NCI-H345 (cell line): ENCODE measurements at places on chromosomes 13 and 19.
A peak's percentile ranks its signal among the peaks of the same experiment; 100 is the strongest.

- no peak for DNase-seq
Observed at GRCh38 chr13:34738254-34738992, 203.6 kb upstream of the NBEA start.

DNA sequence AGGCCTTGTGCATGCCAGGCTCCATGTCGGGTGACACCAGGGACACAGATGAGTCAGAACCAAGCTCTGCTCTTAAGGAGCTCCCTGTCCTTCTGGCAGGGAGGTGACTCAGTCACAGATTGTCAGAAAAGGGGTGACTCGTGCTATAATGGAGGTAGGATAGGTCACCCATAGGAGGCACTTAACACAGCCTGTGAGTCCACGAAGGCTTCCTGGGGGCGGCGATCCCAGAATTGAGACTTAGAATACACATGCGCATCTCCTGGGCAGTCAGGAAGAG lies 19.6 kb downstream of the FUZ start:
- DNase-seq, result no peak

DNA sequence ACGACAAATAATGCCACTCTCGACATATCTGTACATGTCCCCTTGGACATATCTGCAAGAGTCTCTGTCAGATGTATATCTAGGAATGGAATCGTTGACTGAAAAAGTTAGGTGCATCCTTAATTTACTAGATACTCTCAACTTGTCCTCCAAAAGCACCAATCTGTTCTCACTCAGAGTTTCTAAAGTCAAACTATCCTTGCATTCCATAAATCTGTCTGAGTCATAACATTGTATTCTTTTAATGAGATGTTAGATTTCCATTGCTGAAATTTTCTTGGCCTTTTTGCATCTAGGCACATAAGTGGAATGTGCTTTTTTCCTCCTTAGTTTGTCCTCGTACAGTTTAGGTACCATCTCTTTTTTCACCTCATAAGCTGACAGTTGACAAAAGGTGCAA lies 139.8 kb downstream of the PTPRS start:
- DNase-seq, result no peak

DNA sequence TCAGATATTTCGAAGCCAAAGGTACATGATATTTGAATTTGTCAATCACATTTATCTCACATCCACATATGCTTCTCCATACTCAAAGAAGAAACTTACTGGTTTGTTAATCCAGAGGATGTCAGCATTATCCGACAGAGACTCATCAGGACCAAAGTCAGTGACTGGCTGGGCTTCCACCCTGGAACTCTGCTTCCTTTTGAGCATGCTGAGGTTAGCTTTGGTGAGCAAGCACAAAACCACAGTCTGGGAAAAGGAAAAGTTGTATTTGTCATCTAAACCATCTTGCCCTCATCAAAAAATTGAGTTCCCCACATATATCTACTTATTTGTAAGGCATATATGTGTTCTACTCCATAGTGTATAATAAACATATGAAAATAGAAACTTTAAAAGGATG lies 17.4 kb downstream of the NALCN start:
- DNase-seq, result no peak

GRCh38 chr13:110242615-110243014 lies 64.3 kb downstream of the COL4A1 start:
- no peak for DNase-seq

DNA sequence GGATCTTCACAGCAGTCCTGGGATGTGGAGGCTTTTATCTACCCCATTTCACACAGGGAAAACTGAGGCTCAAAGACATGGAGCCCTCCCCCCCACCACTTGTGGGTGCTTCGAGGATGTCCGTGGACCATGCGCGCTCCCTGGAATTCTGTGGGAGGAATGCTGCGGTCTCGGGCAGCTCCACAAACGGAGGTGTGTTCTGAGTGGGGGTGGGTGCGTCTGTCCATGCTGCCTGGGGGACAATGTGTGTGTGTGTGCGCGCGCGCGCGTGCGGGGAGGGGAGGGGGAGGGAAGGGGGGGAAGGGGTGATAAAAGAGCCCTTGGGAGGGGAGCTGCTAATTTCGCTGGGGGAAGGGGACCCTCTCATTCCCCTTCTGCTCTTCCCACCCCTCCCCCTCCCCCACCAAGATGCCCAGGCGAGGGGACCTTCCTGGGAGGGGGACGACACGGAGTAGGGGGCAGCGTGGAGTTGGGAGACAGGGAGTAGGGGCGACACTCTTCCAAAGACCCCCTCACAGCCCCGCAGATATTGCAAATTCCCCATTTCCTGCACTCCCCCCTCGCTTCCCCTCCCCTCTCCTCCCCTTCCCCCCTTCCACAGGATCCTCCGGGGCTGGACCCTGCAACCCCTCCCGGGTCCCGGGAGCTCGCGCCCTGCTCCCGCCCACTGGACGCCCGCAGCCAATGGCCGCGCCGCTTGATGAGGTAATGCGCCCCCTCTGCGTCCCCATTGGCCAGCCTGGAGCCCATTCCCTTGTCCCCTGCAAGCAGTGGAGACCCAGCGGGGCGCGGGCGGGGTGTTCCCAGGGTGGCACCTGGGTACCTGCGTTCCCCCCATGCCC lies 18.9 kb upstream of the ZNRF4 start:
- peak; percentile 84 for DNase-seq

DNA sequence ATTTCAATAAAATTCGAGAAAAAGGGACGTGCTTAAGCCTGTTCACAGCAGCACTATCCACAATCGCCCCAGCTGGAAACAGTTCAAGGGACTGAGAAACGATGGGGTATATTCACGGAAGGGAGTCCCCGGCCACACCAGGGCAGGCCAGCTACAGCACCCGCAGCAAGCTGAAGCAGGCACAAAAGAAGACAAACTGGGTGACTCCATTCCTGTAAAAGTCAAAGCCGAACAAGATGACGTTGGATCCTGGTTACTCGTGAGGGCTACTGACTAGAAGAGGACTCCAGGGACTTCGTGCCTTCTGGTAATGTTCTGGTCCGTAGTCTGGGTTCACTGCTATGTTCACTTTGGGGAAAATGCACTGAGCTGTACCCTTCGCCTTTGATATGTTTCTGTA lies 57.6 kb downstream of the COL4A1 start:
- DNase-seq, result no peak

- no peak for DNase-seq
Observed at GRCh38 chr13:102772042-102772425, 1.6 kb downstream of the TEX30 start.

DNA sequence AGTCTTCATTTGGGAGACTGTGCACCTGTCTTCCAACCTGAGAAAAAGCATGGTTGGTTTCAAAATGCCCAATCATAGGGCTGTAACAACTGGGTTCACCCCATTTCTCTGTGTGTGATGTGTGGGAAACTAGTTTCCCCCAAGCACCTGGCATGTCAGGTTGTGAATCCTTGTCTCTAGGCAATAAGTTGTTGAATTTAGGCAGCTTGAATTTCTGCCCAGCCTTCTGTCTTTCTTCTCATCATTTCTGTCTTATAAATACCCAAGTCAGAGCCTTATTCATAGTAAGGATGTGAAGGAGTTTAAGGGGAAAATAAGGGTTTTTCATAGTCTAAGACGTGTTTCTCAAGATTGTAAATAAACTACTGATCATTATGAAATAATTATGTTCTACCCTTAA lies 170.7 kb upstream of the RNF113B start:
- no peak for DNase-seq

GRCh38 chr19:10891405-10892086 lies 20.2 kb downstream of the CARM1 start:
- no peak for DNase-seq

GRCh38 chr19:49654581-49654980 lies 11.1 kb downstream of the IRF3 start:
- DNase-seq, result no peak

GRCh38 chr19:30762651-30763050 lies 390.5 kb downstream of the ZNF536 start:
- no peak for DNase-seq

- DNase-seq, result no peak
Observed at GRCh38 chr19:883661-884211, 9.3 kb downstream of the MED16 start.

- DNase-seq, result no peak
Observed at GRCh38 chr19:11142528-11143171, 12.9 kb downstream of the SPC24 start.

DNA sequence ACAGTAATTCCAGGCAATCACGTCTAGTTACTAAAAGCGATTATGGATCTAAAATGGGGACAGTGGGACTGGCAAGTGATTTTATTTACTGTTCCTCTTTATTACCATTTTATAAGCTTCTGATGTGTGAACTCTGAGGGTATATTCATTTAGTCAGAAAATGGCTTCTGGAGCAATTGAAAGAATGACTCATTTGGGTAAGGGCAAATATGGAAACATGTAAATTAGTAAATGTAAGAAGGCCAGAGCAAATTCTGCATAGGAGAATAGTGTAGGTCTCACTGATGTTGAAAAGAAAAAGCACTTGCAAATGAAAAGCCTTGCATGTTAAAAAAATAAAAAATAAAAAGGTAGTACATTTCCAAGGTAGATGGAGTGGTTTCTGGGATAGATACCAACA lies 262.2 kb downstream of the KLF5 start:
- DNase-seq, result no peak

DNA sequence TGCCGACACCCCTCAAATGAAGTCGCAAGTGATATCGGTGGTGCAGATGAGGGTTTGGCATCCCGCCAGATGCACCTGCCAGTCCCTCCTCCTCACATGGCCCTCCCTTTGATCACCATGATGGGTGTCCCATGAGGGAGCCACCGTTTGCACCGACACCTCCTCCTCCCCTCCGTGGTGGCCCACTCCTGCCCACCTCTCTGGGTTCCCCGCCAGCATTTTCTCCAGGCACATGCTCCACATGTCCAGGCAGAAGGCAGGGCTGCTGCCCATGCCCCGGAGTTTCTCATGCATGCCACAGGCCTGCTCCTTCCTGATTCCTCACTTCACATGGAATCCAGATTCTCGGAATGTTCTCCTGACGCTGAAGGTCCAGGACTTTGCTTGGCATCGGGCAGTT lies 49.3 kb downstream of the COL4A2 start:
- no peak for DNase-seq

GRCh38 chr13:35649162-35649561 lies 172.7 kb upstream of the MAB21L1 start:
- DNase-seq, result no peak

GRCh38 chr13:23678795-23679194 lies 108.6 kb downstream of the TNFRSF19 start:
- DNase-seq, result no peak

GRCh38 chr13:54357284-54357933 lies 1328.8 kb downstream of the OLFM4 start:
- DNase-seq, result peak; percentile 35

- no peak for DNase-seq
Observed at GRCh38 chr13:100789968-100790367, 115.4 kb upstream of the TMTC4 start.

GRCh38 chr19:29012457-29012856 lies 200.5 kb downstream of the UQCRFS1 start:
- no peak for DNase-seq

DNA sequence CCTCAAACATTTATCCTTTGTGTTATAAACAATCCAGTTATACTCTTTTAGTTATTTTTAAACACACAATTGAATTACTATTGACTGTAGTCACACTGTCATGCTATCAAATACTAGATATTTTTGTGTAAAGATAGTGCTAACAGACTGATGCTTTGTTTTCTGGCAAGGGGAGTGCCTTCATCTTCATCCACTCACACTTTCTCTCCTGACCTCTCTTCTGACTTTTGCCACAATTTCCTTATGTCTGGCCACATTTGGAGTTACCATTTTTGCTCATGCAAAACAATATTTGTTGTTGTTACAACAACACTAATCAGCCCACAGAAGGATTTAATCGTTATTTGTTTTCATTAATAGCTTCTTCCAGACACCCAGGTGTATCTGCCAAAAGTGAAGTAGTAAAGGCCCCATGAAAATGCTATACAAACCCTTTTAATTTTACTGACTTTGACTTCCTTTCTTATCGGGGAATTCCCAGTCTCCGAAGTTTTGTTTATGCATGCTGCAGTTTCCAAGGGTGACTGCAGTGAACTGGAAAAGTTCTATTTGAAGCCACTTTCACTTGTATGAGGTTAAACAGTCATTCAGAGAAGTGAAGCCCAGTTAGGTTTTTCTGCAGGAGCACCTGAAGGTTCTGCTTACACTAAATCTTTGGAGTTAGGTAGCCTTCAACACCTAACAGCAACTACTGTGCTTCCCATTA lies 66.1 kb upstream of the FRY start:
- DNase-seq, result no peak

- DNase-seq, result no peak
Observed at GRCh38 chr13:91596842-91597241, 198.4 kb downstream of the GPC5 start.

GRCh38 chr13:43333176-43333575 lies 309.8 kb downstream of the DNAJC15 start:
- DNase-seq, result peak; percentile 67

- DNase-seq, result no peak
Observed at GRCh38 chr19:36775768-36776167, 3.2 kb upstream of the ZNF850 start.

DNA sequence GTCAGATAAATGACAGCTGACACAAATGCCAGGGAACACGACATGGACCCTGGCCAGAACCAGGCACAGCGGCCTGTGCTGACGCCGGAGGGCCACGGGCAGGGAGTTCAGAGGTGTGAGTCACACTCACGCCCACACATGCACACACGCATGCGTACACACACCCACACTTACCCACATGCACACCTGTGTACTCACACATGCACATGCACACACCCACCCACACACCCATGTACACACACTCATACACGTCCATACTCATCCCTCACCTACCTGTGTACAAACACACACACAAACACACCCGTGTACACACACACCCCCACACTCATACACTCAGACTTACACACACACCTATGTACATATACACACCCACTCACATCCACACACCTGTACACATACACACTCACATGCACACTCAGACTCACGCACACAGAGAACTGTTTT lies 40.4 kb downstream of the MLLT1 start:
- DNase-seq, result no peak

GRCh38 chr13:94886191-94886590 lies 173.8 kb upstream of the SOX21 start:
- DNase-seq, result no peak

DNA sequence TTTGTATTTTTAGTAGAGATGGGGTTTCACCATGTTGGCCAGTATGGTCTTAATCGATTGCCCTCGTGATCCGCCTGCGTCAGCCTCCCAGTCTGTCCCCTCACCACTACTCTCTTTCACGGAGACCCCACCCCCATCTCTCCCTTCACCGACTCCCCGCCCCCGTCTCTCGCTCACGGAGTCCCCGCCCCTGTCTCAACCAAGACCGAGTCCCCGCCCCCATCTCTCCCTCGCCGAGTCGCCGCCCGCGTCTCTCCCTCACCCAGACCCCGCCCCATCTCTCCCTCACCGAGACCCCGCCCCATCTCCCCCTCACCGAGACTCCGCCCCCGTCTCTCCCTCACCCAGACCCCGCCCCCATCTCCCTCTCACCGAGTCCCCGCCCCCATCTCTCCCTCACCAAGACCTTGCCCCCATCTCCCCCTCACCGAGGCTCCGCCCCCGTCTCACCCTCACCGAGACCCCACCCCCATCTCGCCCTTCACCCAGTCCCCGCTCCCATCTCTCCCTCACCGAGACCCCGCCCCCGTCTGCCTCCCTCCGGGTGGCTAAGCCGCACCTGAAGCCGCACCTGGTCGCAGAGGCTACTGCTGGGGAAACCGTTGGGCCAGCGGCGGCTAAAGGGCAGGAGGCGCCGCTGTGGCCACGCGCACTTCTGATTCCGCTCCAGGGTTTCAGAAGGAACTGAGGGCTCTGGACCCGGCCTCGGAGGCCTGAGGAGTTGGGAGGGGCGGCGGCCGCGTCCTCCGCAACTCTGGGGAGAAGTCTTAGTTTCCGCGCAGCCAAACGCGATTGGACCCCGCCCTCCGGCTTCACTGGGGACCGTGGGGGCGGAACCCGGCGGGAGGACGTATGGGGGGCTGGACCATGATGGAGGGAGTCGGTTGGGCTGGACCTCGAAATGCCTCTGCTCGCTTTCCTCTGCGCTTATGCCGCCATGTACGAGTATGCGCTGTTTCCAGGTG lies 17.1 kb upstream of the ZNF846 start:
- DNase-seq, result peak; percentile 100
